ENCODE measurements at places on chromosomes 12 and 14.

DNA sequence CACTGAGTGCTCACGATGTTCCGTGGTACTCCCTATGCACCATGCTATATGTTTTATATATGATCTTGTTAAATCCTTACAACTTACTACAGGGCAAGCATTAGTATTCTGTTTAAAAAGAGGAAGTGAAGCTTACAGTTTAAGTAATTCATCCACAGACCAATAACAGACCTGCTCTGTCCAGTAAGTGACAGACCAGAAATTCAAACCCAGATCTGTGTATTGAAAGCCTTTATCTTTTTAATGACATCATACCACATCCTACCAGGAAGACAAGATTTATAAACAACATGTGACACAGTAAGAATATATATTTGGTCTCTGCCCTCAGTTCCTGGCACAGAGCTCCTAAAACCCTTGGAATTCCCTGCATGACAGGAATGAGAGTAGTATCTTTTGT, 206.5 kb downstream of the STXBP6 start:
- DNase-seq: no peak

- DNase-seq: peak; percentile 18
Observed at GRCh38 chr12:67594888-67595287, 53.7 kb upstream of the DYRK2 start.

GRCh38 chr12:105600911-105601545, 270.5 kb downstream of the C12orf75 start:
- DNase-seq: no peak

- no peak for DNase-seq
Observed at GRCh38 chr14:78535041-78535440, 364.9 kb downstream of the NRXN3 start.
